ENCODE measurements at places on chromosomes 1 and 21. TPM values are rescaled to one million over a fixed set of nuclear protein-coding genes. Genes with fewer than 3 reads are reported as not detected.
A peak's percentile ranks its signal among the peaks of the same experiment; 100 is the strongest.

DNA sequence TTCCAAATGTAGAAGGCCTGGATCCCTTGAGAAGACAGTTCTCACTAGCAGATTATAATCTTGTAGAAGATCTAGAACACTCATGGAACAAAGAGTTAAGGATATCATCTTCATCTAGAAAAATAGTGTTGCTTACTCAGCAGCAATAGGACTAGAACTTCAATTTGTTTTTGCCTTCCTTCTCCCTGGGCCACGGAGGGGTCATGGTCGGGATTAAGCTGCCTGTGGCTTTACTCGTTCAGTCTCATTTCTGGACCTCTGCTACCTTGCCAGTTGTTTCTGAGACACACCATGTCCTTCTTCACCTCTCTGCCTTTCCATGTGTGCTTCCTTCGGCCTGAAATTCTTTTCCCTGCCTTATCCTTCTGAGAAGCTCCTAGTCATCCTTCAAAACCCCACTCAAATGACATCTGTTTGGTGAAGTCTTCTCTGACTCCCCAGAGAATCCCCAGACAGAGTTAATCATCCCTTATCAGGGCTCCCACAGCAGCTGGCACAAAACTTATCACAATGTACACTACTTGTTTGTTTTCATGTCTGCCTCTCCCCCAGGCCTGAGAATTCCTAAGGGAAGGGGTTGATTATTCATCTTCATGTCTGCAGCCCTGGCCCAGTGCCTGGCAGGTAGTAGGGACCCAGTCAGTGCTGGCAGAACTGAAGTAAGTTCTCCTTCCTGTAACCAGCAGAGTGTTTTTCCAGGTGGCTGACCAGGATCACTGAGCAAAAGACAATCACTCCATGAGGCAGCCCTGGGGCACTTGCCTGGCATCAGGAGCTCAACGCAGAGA, 15.5 kb upstream of the SNX27 start:
- peak; percentile 67 for DNase-seq

The FMO3 gene
- total RNA-seq: not detected

DNA sequence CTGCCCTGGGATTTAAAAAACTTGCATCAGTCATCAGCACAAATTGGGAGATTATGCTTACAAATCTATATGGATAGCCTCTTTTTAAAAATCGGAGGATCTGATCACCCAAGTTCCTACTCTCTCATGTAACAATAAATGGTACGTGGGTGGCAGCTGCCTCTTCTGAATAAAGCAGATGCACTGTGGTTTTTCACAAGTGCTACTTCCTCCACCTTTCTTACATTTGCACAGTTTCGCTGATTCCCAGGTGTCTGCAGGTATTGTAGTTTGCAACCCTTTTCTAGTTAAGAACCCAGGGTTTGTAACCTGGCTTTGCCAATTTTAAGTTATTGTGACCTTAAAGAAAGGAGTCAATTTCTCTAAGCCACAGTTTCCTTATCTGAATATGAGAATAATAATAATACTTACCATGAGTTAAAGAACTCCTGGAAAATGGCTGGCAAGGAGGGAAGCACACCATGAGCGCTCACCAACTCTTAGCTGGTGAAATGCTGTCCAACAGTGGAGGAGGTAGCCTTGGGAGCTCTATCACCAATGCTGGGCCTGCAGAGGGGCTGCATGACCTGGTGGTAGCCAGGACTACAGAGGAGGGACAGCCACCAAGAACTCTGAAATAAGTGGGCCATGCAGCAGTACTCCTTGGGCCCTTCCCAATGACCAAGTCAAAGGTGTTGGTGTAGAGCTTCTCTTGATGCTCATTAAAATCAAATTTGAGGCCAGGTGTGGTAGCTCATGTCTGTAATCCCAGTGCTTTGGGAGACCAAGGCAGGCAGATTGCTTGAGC, 30.2 kb upstream of the KCNA2 start:
- no peak for DNase-seq

- no peak for DNase-seq
Observed at GRCh38 chr1:91706140-91706957, 179.6 kb downstream of the TGFBR3 start.

All from kidney epithelial cell (primary cell).